LoVo (cell line): ENCODE measurements at places on chromosomes 3 and 15.

DNA sequence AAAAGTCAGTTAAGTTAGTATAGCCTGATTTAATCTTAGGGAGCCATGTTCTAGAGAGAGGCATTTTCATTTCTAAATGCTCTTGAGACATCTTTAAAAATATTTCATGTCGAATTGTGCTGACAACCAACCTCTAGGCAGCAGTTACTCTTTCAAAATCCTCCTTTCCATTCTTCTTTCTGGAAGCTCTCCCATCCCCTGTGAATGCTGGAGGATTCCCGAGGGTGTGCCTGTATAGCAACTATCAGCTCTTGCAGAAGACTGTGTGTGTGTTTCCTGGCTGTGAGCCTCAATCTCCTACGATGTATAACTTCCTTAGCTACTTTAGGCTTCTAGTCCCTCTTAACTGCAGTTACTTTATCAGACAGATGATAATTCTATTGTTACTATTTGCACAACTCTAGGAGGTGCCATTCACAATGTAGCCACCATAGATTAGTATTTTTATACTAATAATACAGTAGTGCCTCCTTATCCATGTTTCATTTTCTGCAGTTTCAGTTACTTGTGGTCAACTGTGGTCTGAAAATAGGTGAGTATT is 250.3 kb downstream of the EDEM1 start:
- DNase-seq: no peak

- DNase-seq: no peak
Measured at GRCh38 chr3:54901906-54902685, 25.8 kb downstream of the LRTM1 start.

GRCh38 chr15:101124731-101125451 is 127.0 kb downstream of the CHSY1 start:
- no peak for DNase-seq

GRCh38 chr15:99682455-99682854 is 50.8 kb downstream of the LYSMD4 start:
- DNase-seq: no peak

DNA sequence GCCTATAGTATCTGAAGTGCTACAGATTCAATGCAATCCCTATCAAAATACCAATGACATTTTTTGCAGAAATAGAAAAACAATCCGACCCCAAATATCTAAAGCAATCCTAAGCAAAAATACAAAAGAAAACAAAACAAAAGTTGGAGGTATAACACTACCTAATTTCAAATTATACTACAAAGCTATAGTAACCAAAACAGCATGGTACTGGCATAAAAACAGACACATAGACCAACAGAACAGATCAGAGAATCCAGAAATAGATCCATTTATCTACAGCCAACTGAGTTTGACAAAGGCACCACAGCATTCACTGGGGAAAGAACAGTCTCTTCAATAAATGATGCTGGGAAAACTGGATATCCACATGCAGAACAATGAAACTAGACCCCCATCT is 23.8 kb upstream of the CDAN1 start:
- DNase-seq: no peak
